ENCODE measurements at places on chromosomes 13 and 19. TPM values are rescaled to one million over a fixed set of nuclear protein-coding genes. Genes with fewer than 3 reads are reported as not detected.

Gene AZU1
- total RNA-seq: not detected

Gene CNN1
- total RNA-seq: 9.2 TPM

Gene HSPB6
- total RNA-seq: 22.5 TPM

Gene LPAR2
- total RNA-seq: 3.9 TPM

Gene VSTM1
- total RNA-seq: not detected

Gene ZNF723
- total RNA-seq: not detected

Gene ZNF829
- 1.7 TPM for total RNA-seq

Gene SIGLEC5
- total RNA-seq: not detected

Gene CAMSAP3
- total RNA-seq: 0.17 TPM

Gene RHPN2
- total RNA-seq: 2.9 TPM

Gene GNA15
- not detected for total RNA-seq

Gene LENG9
- 5.5 TPM for total RNA-seq

Gene CRB3
- total RNA-seq: not detected

Gene PRDX2
- total RNA-seq: 461 TPM

Gene RAB3D
- 4.0 TPM for total RNA-seq

Gene HIPK4
- total RNA-seq: under 0.01 TPM

Gene CDADC1
- total RNA-seq: 2.9 TPM

Gene CEACAM20
- not detected for total RNA-seq

Gene KCNC3
- not detected for total RNA-seq

Gene TNFRSF19
- total RNA-seq: 34.5 TPM

Gene ZAR1L
- total RNA-seq: not detected

Gene ZNF724
- total RNA-seq: 9.2 TPM

Data from bronchus fibroblast of lung (primary cell).